Gastrocnemius medialis (tissue), 4 donors: ENCODE measurements at places on chromosomes 2 and 18.

DNA sequence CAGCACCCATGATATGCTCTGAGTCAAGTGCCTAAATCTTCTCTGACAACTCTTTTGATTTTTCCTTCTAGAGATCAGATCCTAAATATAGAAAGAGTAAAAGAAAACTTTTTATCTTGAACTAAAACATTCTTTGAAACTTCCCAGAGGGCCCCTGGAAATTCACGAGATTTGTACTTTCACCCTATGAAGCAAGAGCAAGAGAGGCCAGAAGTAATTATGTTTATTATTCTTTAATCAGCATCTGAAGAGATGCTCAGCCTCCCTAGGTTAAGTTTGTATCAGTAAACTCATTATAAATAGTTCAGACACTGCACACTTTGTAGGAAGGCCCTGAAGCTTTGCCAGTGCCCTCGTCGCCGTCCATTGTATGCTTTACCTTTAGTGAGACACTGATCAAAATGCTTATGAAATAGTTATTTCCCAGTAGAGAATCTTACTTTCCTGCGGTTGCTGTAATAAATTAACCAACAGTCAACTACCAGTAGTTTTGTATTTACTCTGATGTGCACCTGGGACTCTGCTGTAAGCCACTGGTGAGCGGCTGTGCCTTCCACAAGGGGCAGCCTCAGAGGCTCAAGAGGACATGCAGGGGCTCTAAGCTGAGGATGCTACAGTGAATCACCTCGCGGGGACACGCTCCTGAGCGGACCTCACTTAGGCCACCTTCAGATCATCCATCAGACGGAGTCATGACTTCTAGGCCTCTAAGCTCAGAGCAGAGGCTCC is 71.9 kb downstream of the BIN1 start:
- no peak for DNase-seq

DNA sequence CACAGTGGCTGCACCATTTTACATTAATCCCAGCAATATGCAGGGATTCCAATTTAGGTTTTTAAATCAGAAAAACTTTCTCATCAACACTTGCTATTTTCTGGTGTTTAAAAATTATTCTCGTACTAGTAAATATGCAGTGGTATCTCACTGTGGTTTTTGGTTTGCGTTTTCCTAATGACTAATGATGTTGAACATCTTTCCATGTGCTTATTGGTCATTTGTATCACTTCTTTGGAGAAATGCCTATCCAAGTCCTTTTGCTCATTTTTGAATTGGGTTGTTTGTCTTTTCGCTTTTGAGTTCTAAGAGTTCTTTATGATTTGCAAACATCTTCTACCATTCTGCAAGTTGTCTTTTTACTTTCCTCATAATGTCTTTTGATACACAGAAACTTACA is 62.1 kb upstream of the TCF7L1 start:
- DNase-seq = no peak

- no peak for DNase-seq
Observed at GRCh38 chr2:42880738-42881690, 88.6 kb upstream of the HAAO start.

- no peak for DNase-seq
Observed at GRCh38 chr2:73283545-73284295, 558 bp downstream of the FBXO41 start.

GRCh38 chr18:12449051-12449785 is 41.5 kb downstream of the PRELID3A start:
- no peak for DNase-seq

GRCh38 chr2:160828076-160828475 is 332.2 kb upstream of the TANK start:
- no peak for DNase-seq

GRCh38 chr2:135424849-135425248 is 106.2 kb downstream of the ZRANB3 start:
- DNase-seq = no peak

GRCh38 chr2:587087-587960 is 89.9 kb downstream of the TMEM18 start:
- no peak for DNase-seq

DNA sequence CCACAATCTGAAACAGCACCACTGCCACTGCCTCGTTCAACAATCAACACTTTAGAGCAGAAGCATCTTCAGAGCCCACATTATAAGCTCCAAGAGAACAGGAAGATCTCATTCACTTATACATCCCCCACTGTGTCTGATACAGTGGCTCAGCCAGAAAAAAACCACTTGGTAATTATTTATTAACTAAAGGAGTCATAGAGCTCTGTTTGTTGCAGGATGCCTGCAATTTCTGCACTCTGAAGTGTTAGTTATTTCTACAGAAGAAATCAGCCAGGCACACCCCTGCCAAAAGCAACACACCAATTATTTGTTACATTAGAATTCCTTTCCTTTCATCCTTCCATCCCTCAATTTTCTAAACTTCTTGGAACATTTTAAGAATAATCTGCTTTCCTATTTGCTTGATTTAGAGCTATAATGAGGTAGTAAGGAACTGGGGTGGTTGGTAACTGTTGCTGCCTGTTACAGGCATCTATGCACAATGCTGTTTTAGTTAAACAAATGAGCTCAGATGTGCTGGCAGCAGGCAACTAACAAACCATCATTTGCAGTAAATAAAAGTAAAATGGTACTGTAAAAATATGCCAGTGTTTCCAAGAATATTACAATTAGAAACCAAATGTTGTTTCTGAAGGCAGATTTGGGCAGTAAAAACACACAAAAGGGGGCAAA is 59.9 kb downstream of the DYM start:
- DNase-seq = no peak

DNA sequence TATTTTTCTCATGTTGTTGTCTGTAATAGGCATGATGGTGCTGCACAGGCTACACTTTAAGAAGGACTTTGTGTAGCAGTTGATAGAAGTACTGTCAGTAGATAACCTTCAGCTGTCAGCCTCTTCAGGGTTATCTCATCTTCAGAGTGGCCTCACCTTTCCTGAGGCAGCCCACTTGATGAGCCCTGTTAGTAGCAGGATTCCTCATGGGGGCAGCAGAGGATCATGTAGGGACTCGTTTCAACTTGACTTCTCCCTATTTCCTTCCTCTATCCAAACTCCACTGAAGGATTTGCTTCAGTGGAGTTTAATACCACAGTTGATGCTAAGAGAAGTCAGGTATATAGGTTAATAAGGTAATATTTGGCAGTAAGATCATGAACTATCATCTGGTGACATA is 530.3 kb upstream of the FSIP2 start:
- no peak for DNase-seq

GRCh38 chr18:50398947-50399346 is 24.1 kb downstream of the SKA1 start:
- no peak for DNase-seq

DNA sequence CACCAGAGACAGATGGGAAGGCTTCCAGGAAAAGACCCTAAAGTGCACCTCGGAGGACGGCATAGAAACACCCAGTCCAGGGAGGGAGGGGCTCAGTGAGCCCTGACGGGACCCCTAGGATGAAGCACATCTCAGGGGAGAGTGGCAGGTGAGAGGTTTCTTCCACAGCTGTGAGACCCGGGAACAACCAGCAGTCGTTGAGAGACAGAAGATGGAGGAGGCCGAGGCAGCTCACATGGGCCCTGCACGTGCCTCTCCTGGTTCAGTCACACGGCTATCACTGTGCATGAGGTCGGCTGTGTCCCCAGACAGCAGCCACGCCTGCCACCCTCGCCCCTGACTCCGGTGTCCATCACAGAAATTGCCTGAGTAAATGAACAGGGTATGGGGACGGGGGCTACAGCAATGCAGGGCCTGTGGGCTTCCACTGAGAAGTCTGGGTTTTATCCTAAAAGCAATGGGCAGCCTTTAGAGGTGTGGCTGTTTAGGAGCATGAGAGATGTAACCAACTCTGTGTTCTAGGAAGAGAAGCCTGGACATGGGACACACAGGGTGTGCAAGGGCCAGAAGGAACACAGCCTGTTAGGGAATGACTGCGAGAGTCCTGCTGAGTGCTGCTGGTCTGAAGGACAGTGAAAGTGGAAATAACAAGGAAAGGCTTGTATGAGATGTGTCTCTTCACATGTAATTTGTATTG is 102.0 kb downstream of the TMEM18 start:
- DNase-seq = no peak

GRCh38 chr2:150091846-150092245 is 395.6 kb downstream of the RND3 start:
- DNase-seq = no peak

DNA sequence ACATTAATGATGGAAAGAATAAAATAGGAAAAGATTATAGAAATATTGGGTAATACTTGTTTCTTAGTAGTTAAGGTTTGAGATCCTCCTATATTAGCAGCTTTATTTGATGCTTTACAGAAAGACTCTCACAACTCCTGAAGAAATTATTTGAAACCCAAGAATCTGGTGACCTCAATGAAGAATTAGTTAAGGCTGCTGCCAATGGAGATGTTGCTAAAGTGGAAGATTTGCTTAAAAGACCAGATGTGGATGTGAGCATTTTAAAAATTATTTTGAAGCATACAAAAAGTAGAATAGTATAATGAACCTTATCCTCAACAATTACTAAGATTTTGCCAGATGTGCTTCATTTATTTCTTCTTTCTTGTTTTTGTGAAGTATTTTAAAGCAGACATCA is 59.1 kb downstream of the MIB1 start:
- no peak for DNase-seq

- peak; percentile 17 for DNase-seq
Observed at GRCh38 chr2:30147196-30147714, 448 bp downstream of the YPEL5 start.

DNA sequence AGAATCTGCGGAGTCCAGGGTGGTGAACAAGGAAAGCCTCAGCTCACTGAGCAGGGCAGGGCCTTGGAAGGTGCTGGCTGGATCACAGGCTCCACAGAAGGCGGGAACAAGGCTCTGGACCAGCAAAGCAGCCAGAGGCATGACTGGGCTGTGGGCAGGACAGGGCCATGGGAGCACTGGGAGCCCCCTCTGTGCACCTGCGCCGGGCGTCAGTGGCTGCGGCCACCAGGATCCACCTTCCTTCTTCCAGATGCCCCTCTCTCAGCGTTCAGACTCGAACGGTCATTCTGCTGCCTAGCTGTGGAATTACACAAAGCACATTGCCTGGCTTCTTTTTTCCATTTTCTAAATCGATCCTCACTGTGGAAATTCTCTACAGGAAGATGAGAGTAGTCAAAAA is 621.2 kb downstream of the GALR1 start:
- DNase-seq = no peak

DNA sequence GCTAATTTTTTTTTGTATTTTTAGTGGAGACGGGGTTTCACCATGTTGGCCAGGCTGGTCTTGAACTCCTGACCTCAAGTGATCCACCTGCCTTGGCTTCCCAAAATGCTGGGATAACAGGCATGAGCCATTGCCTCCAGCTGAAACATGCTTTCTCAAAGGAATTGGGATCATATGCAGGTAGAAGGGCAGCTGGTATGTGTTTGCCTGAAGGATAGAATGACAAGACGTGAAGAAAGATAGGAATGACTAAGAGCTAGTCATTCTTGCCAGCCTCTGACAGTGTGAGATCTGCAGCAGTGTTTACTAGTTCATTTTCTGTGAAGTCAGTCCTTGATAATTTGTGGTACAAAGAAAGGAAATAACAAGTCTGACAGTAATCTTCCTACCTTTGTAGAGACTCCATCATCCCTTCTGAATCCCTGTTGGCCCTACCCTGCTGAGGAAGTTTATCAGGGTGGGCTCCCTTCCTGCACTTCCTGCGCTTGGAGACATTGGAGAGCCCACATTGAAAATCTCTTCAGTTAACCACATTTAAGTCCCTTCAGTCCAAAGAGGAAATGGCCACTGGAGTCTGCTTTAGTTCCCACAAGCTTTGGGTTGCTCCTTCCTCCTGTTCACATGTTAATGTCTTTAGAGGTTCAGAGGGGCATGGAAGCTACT is 14.7 kb downstream of the CFLAR start:
- peak; percentile 59 for DNase-seq

DNA sequence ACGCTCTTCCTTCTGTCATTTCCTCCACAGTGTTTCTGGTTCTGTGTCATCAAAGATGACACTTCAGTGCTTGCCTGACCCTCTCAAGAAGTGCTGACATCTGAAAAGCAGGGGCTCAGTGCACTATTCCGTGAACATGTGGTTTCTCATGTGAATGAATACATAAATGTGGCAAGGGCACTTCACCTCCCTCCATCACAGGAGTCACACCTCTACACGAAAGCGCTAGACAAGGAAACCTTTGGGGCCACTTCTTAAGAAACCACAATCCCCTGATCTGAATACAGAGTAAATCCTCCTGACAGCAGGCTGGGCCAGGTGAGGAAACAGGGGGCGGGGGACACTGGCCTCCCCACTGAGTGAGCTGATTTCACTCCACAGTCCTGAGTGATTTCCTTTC is 145.8 kb upstream of the ACAA2 start:
- DNase-seq = no peak

- no peak for DNase-seq
Observed at GRCh38 chr2:202037086-202037485, 3.4 kb downstream of the FZD7 start.

- no peak for DNase-seq
Observed at GRCh38 chr2:128028668-128029054, 802 bp upstream of the SAP130 start.

DNA sequence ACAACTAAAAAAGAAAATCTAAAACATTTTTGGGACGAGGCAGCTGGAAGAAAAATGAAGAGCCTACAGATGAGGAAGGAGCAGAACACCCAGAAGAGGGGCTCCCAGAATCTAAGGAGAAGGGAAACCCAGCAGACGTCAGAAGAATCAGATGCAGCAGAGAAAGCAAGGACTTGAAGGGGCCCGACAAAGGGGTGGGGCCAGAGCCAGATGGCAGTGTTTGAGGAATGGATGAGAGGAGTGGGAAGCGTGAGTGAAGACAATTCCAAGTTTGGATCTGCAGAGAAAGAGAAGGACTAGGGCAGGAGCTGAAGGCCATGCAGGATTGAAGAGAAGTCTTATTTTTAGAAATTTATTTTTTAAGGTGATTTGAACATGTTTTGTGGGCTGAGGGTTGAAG is 19.3 kb downstream of the PTMA start:
- no peak for DNase-seq

DNA sequence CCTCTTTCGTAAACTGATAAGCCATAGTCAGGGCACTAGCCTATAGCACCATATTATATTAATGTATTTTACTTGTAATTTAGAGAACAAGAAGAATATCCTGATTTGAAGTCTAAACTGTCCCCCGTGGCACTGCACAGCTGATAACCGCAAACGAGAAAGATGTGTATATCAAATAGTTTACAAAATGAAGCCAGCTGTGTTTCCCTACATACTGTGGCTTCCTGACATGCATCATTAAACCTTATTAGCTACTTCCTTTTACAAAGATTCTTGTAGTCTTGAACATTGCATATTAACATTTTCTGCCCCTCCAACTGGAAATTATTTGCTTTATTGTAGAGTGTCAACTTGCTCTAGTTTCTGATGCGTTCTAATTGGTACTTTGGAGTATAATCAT is 153.5 kb upstream of the NFATC1 start:
- DNase-seq = no peak

- peak; percentile 74 for DNase-seq
Observed at GRCh38 chr2:67650291-67651133, 253.4 kb downstream of the ETAA1 start.
